ENCODE measurements at places on chromosomes 7 and 10.

DNA sequence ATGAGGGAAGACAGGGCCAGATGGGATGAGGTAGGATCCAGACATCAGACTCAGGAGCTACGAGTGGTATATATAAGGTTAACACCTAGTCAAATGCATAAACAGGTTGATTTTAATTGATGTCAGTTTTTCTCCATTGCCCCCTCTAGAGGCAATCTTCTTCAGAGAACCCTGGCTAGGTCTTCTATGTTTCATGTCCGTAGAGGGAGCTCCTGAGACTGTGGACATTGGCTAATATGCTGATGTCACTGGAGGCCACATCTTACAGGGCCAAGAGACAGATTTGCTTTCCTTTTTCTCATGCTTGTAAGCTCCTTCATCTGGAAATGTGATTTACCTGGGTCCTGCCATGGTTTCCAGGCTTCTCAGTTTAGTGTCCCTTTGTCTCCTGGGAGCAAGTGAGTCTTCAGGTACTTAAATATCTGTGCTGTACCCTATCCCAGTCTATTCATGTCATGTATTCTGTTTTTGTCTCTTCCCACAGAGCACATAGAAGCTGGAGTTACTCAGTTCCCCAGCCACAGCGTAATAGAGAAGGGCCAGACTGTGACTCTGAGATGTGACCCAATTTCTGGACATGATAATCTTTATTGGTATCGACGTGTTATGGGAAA, 161.6 kb upstream of the PRSS1 start:
- ATAC-seq, result peak; percentile 64

- peak; percentile 84 for ATAC-seq
Measured at GRCh38 chr7:73828107-73828803, 2.5 kb upstream of the CLDN4 start.

DNA sequence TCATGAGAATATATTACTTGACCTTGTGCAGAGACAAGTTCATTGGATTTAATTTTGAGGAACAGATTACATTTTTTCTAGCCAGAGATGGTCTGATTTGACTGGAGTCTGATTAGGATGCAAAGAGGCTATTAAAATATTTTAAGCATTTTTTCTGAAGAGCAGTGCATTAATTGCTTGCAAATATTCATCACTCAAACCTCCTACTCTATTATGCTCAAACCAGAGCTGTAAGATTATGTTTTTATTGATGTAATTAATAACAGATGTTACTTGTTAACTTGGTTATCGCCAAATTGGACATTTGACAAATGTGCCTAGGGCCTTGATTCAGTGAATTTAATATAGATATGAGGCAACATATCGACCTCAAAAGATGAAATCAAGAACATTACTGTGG, 160.9 kb upstream of the SLC13A1 start:
- ATAC-seq, result no peak

GRCh38 chr7:3042861-3043489, 692 bp downstream of the CARD11 start:
- no peak for ATAC-seq

- ATAC-seq, result peak; percentile 35
Measured at GRCh38 chr10:79367426-79368189, 20.3 kb downstream of the PPIF start.

DNA sequence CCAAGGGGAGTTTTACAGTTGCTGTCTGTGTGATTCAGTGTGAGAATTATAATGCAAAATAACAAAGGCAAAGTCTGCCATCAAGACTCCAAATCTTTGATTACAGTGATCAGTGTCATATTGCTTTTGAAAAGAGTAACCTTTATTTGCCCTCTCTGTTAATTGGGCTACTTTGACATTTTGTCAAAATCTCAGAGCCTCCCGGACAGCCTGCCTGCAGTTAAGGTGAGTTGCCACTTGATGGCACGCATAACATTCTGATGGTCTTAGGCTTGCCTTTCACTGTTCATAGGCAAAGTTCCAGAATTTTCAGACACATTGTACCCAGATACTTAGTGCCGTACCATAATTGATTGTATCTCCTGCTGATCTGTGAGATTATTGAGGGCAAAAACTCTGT, 253.5 kb downstream of the ABCA13 start:
- ATAC-seq, result peak; percentile 71

GRCh38 chr10:23198610-23198939, 6.5 kb downstream of the PTF1A start:
- ATAC-seq, result no peak

DNA sequence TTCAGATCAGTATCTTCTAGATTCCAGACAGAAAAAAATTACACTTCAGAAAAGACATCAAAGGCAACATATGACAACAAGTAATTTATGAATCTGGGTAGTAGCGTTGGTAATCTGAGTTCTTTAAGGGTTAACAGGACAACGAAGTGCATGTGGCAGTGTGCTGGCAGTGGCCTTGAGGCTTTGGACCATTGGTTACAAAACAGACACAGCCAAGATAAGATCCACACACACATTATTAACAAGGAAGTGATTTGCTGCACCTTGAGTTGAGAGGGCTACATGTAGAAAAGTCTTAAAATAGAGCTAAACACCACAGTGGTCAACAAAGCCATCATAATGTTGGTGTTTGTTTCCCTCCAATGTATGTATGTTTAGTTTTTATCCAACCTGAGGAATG, 40.6 kb downstream of the AKR1D1 start:
- ATAC-seq, result no peak

GRCh38 chr7:153475239-153475638, 577.0 kb upstream of the DPP6 start:
- ATAC-seq, result no peak

GRCh38 chr7:96989241-96989858, 16.0 kb upstream of the DLX6 start:
- ATAC-seq, result no peak

DNA sequence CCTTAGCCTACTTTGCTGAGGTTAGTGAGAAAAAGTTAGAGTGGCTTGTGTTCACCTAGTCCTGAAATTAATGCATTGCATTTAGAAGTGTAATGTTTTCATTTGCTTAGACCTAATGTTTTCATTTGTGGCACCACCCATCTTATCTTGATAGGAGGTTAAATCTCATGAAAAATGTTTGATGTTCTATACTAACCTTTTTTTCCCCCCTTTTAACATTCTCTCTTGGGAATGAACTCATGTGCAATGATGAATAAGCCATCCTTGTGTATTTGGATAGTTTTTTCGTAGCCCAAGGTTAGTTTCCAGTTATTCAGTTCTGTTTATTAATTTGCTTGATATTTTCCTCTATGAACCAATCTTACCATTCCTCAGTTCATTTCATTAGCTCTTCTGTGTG, 2.8 kb downstream of the FHIP2A start:
- no peak for ATAC-seq

DNA sequence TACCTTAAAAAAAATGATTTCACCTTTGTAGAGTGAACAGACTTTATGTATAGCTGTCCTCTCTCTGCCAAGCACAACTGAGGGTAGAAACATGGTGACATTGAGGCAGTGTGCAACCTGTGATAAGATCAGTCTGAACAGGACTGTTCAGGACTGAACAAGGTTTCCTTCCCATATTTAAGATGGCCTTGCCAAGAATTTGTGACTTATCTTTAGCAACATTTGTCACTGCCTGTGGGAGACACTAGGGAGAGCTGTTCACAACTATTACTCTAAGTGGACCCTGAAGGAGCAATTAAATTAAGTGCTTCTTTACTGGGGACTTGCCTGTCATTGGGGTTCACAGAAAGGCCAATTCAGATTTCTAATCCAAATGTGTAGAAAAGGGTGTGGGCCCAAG, 6.7 kb downstream of the OR13A1 start:
- ATAC-seq, result no peak

DNA sequence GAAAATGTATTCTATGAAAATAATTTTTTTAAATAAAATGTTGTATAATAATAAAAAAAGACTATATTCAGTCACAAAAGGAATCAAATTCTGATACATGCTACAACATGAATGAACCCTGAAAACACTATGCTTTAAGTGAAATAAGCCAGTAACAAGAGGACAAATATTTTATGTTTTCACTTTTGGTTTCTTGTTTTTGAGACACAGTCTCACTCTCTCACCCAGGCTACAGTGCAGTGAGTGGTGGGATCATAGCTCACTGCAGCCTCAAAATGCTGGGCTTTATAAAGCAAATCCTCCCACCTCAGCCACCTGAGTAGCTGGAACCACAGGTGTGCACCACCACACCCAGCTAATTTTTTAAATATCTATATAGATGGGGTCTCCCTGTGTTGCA, 64.2 kb downstream of the CNOT4 start:
- no peak for ATAC-seq

DNA sequence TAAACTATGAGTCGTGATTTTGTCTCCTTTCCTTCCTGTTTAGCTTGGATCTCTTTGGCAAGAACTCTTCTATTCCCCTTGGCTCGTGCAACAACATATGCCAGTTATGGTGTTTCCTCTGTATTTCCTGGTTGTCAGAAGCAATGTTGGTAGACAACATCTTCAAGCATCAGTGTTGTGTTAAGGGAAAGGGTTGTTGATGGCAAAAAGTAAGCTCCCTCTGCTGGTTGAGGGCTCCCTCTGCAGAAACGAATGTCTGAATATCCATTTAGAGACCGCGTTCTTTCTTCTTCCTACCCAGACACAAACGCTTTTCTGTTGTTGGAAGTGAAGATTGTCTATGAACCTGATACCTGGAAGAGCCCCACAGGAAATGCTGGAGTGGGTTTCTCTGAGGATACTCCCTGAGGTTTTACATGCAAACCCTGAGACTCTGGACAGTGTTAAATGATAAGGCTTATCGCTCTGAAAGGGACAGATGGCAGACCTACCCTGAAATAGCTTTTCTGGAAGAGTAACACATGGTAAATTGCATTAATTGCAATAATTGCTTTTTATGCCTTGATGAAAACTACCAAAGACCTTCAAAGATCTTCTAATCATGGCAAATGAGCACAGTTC, 23.5 kb upstream of the C1QL3 start:
- no peak for ATAC-seq

GRCh38 chr10:110118891-110119621, 88.3 kb upstream of the MXI1 start:
- no peak for ATAC-seq

GRCh38 chr7:7913504-7913903, 55.1 kb upstream of the GLCCI1 start:
- no peak for ATAC-seq
